ENCODE measurements at places on chromosomes 13 and 19.

GRCh38 chr13:93984052-93984451 lies 495.4 kb downstream of the DCT start:
- no peak for DNase-seq

DNA sequence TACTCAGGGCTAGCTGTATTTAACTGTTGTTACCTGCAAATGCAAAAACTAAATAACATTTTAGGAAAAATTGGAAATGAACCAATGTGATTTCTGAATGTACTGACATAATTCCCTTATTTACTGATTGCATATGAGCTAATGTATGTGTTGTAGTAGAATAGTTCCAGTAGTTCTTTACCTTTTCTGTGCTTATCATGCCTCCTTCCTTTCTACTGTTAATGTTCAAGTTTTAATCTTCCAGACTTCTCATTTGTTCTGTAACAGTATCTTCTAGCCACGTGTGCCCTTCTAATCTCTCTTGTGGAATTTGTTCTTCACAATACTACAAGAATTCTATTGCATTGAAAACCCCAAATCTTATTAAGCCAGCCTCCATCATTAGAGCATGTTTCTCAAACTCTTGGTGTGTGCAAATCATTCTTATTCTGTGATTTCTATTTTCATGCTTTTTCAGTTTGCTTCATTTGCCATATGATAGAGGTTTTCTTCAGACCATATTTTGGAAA lies 17.7 kb downstream of the LSM14A start:
- DNase-seq: no peak

DNA sequence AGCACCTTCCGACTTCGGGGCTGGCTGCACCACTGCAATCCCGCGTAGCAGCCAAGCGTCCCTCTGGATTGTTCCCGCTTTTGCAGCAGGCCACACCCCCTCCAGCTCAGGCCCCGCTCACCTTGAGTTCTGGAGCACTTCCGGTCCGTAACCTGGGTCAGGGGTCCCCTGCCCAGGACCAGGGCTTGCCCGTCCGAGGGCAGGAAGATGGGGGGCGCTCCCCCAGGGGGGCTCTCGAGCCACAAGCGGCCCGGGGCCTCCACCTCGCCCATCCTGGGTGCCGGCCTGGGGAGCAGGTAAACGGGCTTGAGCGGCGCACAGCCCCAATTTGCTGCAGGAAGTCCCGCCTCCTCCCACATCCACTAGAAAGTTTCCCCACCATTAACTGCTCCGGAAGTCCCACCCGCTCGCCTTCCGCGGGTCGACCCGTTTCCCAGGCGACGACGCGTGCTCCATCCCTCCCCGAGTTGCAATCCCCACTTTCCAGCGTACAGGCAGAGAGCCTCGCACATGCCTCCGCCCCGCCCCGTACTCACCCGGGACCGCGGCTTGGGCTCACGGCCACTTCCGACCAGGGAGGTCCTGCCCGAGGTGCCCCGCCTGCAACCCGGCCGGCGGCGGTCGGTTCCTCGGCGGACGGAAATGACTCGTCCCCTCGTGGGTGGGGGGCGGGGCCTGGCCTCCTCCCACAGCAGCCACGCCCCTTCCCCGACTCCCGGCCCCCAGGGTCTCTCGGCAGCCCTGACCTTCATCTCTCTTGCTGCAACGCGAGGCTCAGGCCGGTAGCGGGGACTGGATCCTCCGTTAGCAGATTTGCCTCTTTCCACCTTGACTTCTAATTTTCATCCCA lies at the start of gene PNKP:
TSS of gene PNKP (minus strand) at position 644 of the 850 bp plus-strand sequence. CDS start at position 272, 372 bp downstream.
- DNase-seq: peak; percentile 78

DNA sequence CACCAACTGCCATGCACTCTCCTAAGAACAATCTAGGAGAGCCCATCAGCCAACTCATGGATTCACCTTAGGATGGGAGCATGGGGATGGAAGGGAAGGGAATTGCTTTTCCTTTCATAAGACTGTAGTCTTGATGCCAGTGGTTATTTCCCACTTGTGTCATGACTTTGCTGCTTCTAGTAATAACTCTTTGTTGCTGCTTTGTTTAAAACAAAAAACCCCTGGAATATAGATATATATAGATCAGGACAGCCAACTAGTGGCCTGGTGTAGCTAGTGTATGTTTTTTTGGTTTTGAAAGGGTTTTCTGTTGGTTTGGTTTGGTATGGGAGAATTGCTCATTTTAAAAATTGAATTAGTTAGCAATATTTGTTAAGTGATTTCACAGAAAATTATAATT lies 39.3 kb upstream of the KCTD4 start:
- no peak for DNase-seq

GRCh38 chr13:84843368-84843767 lies 955.9 kb downstream of the SLITRK6 start:
- no peak for DNase-seq

DNA sequence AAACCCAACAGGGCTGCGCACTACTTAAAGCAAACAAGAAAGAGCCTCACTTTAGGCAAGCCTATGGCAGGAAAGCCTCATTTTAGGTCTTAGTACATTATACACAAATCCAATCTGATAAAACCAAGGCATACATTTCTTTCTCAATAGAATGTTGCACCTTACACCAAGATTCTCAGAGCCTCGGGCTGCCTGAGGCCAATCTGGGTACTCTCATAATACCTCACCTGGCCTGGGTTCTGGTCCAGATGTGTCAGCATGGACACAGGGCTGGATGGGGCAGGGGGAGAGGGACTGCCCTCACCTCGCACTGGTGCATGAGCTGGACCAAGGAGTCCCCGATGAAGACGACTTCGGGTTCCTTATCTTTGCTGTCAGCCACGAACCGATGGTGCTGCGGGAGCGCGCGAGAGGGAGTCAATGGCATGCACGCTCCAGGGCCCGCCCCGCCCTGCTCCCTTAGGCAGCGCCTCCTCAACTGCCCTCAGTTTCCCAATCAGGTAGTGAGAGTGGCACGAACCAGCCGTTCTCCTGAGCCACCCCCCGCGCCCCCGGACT lies at the start of gene PRR19:
TSS of gene PRR19 (plus strand) at position 487 of the 558 bp plus-strand sequence. CDS start 7,453 bp downstream, outside the sequence.
- DNase-seq: no peak

- no peak for DNase-seq
Observed at GRCh38 chr19:39637891-39638290, 17.8 kb upstream of the LGALS16 start.

DNA sequence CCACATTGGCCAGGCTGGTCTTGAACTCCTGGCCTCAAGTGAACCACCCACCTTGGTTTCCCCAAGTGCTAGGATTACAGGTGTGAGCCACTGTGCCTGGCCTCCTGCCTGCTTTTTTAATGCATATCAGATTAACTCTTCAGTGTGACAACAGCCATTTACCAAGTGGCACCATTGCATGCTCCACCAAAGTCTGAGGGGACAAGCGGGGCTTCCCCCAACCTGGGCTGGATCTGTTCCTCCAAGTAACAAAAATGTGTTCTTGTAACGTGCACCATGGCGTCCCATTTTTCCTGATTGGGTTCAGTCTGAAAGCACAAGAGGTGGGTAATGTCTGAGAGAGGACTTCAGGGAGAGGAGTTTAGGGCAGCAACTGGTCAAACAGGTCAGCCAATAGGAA lies 77.8 kb downstream of the TEX29 start:
- DNase-seq: no peak

DNA sequence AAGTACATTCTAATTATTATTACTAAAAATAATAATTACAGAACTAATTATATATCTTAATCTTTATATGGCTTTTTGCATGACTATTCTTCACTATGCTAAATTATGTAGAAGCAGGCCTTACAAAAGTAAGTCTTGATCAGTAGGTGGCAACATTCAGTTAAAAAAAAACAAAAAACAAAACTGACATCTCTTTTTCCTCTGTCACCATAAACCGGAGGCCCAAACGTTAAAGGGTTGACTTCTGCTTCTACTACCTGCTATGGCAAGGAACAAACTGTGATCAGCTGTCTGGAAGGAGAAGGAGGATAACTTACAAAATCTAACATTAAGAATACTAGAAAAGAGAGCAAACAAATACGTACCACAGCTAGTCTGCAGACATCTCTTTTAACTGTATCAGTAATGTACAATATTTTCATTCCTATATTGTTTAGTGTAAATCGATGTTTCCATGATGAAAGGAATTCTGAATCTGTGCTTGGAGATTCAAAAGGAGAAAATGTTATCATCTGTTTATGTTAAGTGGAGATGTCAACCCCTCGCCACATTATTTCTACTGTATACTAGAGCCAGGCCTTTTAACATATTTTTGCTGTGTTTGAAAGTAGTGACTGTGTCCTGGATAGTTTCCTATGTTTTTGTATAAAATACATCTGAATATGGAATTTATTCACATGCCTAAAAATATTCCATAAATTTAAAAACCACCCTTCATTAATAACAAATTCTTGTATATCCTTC lies 1525.4 kb downstream of the SLITRK1 start:
- DNase-seq: peak; percentile 9

DNA sequence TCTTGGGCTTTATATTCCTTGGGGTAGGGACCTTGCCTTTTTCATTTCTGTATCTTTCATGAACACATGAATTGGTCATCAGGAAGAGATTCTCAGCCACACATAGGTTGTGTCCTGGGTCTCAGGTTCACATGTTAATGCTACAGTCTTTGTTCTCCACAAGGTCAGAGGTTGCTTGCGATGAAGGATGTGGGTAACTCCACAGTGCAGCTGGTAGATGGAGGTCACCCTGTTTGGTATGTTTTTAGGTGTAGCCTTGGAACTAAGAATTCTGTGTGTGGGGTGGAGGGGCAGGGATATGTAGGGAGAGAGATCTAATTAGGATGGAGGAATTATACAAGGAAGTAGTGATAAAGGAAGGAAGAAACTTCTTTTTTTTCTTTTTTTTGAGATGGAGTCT lies 23.2 kb downstream of the CEACAM1 start:
- DNase-seq: no peak

DNA sequence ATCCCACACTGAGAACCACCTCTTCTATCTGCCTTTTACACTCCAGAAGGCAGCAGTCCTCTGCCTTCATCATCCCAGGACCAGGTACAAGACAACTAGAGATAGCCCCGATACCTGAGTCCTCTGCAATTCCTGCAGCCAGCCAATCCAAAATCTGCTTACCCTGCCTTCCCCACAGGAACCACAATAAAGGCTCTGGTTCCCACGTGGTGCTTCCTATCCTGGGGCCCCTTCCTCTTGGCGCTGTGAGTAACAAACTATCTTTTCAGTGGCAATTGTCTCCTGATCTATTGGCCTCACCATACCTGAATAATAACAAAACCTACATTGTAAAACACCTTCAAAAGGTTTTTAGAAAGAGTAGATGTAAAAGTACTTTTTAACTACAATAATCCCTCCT lies 63.1 kb downstream of the ZDHHC20 start:
- DNase-seq: no peak

GRCh38 chr13:99630269-99630898 lies 129.1 kb downstream of the TM9SF2 start:
- DNase-seq: no peak

GRCh38 chr13:75792526-75793187 lies 156.5 kb downstream of the LMO7 start:
- DNase-seq: no peak

- DNase-seq: no peak
Observed at GRCh38 chr19:1408300-1409203, 1.2 kb downstream of the DAZAP1 start.

DNA sequence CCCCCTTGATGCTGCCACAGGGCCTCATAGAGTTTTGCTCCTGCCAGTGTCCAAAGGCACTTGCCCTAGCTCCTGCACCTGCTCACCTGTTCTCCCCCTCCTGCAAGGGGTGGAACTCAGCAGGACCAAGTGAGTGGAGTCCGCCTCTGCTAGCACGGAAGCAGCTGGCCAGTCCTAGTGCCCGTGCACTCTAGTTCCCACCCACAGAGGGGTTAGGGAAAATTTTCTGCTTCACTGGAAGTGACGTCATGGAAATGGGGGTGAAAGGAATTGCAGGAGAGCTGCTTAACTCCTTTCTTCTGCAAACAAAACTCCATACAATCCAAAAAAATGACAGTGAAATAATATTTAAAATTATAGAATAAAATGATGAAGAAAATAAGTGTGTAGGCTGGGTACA lies 609.7 kb upstream of the SLITRK1 start:
- DNase-seq: no peak

DNA sequence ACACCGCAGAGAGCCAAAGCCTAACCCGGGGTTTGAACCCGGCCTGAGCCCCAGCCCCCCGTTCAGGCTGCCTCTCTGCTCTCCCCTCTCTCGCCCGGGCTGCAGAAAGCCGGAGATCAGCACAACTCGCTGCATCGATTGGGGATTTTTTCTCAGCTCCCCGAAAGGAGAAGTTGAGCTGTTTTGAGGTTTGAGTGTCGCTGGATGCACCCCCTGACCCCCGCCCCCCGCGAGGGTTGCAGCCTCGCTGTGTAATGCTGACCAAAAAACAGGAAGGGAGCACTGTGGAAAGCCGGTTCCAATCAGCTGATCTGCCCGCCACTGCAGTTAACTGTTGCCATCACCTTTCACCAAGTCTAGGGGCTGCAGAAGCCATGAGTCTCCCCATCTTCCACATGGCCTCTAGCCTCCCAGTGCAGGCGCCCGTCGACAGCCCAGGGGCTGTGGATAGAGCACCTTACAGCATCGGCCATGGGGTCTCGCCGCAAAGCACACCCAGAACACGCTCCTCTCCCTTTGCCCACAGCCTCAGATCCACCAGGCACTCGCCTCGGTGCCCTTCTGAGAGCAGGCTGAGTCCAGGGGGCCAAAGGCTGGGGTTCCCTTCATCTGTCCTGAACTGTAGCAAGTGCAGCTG lies 34.5 kb downstream of the MYO9B start:
- no peak for DNase-seq

DNA sequence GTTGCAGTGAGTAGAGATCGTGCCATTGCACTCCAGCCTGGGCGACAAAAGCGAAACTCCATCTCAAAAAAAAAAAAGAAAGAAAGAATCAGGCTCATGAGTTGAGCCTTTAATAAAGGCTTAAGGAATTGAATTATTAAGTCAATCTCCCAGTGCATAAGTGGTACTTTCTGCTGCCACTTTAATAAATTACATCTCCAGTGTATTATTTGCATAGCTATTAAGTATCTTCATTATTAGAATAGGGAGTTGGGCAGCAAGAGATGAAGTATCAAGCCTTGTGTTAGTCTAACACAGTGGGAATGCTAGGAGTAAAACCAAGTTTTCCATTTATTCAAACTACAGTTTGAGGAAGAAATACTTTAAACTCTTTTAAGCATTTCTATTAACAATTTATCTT lies 15.6 kb upstream of the FAM124A start:
- DNase-seq: no peak

DNA sequence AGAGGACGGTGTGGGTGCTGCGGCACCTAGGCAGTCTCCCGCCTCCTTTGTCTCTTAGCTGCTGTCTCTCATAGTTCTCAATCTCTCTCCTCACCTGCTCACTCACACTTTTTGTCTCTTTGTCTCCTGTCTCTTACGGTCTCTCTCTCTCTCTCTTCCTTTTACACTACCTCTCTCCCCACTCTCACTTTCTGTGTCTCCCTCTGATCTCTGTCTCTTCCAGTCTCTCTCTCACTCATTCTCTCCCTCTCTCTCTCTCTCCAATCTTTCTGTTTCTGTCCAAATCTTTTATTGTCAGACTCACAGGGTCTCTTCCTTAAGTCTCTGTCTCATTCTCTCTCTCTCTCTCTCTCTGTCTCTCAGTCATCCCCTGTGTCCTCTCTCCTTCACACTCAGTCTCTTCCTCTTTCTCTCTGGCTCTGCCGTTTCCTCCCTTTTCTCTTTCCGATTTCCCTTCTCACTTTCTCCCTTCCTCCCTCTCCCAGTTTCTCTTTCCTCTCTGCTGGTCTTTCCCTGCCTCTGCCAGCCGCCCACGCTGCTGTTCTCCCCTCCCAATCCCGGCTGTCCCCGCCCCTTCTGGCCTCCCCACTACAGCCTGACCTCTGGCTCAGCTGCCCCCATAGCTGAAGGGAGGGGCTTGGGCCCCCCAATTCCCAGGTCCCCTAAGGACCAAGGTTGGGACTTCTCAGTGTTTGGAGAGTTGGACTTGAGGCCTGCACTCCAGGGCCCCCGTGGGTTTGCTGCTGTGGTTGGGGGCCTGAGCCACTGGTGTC lies at the start of gene PLEKHA4:
TSS of gene PLEKHA4 (minus strand) at position 504 of the 773 bp plus-strand sequence. CDS start 997 bp downstream, outside the sequence.
- DNase-seq: no peak

GRCh38 chr19:10876459-10877240 lies 5.3 kb downstream of the CARM1 start:
- DNase-seq: no peak
